ENCODE measurements at places on chromosomes 12 and 14.
A peak's percentile ranks its signal among the peaks of the same experiment; 100 is the strongest.

DNA sequence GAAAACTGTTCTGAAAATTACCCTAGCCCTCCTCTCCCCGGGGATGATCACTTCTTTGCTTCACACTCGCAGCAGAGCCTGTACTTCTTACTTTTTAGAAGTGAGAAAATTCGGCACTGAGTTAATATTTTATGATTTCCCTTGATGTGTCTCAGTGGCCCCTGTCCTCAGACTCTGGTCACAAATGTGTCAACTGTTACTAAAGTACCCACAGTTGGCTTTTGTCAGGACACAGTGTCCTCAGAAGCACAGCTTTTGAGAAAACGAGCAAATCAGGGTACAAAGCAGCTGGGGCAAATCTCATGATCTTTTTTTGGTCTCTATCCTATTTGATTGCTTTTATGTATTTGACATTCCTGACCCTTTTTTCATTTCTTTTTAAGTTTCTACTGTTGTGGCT, 142.5 kb downstream of the SYNE2 start:
- no peak for DNase-seq

DNA sequence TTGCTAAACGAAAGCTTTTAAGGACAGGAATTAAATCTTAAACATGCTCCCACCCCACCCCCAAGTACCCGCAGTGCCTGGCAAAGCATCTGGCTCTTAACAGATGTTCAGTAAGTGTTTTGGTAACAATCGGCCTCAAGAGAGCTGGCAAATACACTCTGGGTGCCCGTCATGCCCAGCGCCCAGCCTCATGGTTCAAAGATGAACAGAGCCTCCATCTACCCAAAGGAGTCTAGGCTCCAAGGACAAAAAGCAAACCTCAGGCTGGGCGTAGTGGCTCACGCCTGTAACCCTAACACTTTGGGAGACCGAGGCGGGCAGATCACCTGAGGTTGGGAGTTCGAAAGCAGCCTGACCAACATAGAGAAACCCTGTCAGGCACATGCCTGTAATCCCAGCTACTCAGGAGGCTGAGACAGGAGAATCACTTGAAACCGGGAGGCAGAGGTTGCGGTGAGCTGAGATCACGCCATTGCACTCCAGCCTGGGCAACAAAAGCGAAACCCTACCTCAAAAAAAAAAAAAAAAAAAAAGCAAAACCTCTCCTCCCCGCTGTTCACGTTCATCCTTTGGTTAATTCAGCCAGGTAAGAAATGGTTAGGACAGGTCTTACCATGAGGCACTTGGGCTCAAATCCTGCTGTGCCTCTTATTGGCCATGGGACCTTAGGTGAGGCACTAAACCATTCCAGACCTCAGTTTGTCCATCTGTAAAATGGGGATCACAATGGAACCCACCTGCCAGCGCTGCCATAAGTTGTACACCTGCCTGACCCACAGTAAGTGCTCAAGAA, 151.3 kb downstream of the BCL11B start:
- DNase-seq, result no peak

- DNase-seq, result no peak
Observed at GRCh38 chr12:131122631-131123030, 168.9 kb downstream of the ADGRD1 start.

DNA sequence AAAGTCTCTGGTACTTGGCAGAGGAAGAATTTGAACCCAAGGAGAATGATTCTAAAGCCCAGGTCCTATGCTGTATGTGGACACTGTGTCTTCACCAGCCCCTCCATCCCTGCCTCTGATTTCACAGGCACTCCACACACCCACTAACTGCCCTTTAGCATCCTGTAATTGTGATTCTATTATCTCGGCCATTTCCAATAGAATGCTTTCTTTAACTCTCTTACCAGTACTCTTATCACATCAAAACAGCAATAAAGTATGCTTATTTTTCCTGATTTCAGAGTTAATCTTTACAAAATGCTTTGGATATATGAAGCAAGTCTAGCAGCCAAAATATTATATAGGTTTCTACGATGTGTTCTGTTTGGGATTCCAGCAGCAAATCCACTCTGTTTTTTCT, 37.9 kb upstream of the BTG1 start:
- DNase-seq, result no peak

- DNase-seq, result no peak
Observed at GRCh38 chr12:9606736-9607372, 862 bp downstream of the KLRB1 start.

GRCh38 chr12:131309700-131310099, 356.0 kb downstream of the ADGRD1 start:
- no peak for DNase-seq

GRCh38 chr14:88559852-88560251, 3.0 kb upstream of the ZC3H14 start:
- DNase-seq, result no peak

- DNase-seq, result peak; percentile 65
Observed at GRCh38 chr12:132686825-132687210, 324 bp downstream of the POLE start.

GRCh38 chr12:102957339-102958050, at the start of gene ASCL1:
Gene ASCL1 (plus strand): TSS chr12:102957674. CDS start chr12:102958245, 571 bp downstream.
- peak; percentile 40 for DNase-seq

All from right hindlimb (tissue), 1 donor.